Stimulated activated CD8-positive, alpha-beta memory T cell treated with anti-CD3 and anti-CD28 coated beads, Interleukin-4, amount 100 ng/mL, for 48 hours (primary cell): ENCODE measurements at places on chromosomes 4 and X.

DNA sequence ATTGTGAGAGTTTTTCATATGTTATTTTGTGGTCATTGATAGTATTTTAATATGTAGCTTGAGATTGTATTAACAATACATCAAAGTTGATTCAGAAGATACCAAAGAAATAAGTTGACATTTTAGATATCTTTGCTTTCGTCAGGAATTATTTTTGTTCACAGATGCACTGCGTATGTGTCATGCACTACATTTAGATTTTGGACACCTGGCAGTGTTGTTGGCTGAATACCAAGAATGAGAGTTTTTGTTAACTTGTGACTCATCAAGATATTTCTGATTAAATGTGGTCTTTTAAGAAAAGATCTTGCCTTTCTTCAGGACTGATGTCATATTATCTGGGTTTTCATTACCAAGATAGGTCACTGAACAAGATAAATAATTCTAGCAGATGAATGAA, 633.4 kb downstream of the CENPC start:
- DNase-seq = no peak

- no peak for DNase-seq
Observed at GRCh38 chrX:40866893-40867292, 131.6 kb upstream of the MED14 start.

DNA sequence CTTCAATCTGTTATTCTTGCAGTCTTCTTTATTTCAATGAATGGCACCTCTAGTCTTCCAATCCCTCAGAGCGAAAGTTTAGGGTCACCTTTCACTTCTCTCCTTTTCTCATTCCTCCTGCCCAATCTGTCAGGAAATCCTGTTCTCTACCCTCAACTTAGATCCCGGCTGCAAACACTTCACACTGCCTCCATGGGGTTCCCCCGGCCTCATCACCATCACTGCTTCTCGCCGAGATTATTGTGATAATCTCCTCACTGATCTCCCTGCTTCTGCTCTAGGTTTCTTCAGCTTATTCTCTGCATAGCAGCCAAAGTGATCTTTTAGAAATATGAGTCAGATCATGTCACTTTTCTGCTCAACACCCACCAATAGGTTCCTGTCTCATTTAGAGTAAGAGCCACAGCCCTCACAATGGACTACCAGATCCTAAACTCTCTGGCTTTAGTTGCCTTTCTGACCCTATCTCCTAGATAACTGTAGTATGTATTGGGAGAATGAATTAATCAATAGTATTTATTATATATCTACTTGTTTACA, 43.6 kb upstream of the TBC1D9 start:
- DNase-seq = no peak

GRCh38 chr4:138963412-138963811, 52.2 kb upstream of the NOCT start:
- no peak for DNase-seq

DNA sequence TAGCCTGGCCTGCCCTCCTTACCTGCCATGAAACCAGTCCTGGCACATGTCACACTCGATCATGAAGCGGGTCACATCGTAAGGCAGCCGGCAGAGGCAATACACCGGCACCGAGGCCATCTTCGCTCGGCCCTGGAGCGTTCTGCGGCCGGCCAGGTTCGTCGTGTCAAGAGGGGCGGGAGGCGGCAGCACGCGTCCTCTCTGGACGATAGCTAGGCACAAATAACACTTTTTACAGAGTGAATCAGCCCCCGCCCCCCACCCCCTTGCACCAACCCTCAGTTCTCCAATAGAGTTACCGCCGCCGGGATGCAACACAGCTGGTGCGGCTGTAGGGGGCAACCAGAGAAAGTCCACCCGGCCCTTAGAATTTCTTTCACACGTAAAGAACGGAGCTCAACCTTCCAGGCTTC, 1.7 kb downstream of the PHF8 start:
- DNase-seq = peak; percentile 55
